ENCODE measurements at places on chromosomes 12 and 14.

DNA sequence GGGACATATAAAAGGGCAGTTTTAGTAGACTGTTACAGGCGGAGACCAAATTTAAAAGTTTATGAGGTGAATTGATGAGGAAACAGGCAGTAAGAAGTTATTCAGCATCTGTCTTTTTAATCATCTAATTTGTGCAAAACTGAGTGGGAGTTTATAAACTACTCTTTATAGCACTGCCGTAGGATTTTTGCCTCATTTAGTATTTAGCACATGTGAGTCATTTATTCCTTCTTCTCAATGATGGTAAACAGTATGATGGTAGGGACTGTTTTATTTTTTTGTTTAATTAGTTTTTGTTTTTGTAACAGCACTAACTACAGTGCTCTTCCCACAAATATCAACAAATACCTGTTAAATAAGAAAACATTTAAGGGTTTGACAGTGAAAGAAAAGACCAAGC lies 20.6 kb downstream of the TOGARAM1 start:
- DNase-seq, result no peak

GRCh38 chr14:40760704-40761103 lies 846.0 kb upstream of the LRFN5 start:
- no peak for DNase-seq

- DNase-seq, result no peak
Observed at GRCh38 chr12:41966001-41966400, 178.7 kb downstream of the GXYLT1 start.

GRCh38 chr14:66752109-66752508 lies 244.2 kb downstream of the GPHN start:
- no peak for DNase-seq

- no peak for DNase-seq
Observed at GRCh38 chr14:95713596-95714371, at the start of gene TCL1A. TSS of gene TCL1A (minus strand) at chr14:95714125. CDS start at chr14:95714066, 59 bp downstream.

- DNase-seq, result no peak
Observed at GRCh38 chr12:120252071-120252906, 13.2 kb downstream of the PXN start.

- no peak for DNase-seq
Observed at GRCh38 chr14:98954349-98955000, 317.5 kb downstream of the BCL11B start.

DNA sequence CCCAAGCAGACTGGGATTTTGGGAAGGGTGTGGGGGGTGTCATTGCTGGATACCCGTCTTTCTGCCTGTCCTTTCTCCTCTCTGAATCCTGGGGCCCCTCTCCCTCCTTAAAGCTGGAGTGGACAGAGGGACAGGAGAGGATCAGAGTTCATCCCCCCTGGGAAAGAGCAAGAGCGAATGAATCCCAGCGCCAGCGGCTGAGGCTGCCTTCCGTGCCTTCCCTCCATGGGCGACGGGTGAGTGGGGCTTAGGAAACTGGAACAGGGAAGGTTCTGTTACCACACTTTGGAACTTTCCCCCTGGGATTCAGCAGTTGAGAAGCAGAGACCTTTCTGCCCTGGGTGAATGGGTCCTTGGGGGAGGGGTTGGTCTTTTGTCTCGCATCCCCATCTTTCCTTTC lies 16.2 kb upstream of the RIN3 start:
- no peak for DNase-seq

DNA sequence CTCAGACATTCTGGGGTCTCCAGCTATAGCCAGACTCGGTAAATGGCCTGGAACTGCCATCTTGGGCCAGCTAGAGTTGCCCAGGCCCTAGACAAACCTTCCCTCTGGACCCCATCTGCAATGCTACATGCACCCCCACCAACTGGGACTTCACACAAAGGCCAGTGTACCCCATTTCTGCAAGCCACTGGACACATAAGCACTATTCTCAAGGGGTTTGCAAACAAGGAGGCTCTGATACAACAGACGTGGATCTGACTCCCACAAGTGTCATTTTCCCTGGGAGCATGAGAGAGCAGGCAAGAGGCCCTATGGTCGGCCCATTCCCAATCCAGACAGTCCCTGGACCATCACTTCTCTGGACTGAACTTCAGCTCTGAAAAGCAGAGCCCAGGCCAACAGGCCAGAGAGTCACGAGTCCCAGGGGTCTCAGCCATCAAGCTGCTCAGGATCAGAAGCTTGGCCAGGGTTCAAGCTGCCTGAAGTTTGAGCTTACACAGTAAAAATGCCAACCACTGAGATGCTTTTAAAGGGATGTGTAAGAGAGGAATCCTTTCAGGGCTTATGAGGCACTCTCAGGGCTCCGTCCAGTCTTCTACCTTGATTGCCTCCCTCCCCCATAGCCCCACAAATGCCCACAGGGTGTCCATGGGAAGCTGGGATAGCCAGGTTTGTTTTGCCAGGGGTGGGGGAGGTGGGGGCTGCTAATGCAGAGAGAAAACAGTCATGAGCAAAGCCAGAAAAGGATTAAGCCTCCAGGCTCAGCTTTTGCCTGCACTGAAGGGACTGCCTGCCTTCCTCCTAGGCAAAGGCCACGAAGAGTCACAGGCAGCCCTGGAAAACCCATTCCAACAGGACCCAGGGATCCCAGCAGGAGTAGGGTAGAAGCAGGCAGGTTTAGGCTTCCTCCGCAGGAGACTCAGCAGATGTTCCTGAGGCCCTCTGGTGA lies 31.7 kb upstream of the PNMA1 start:
- DNase-seq, result no peak

GRCh38 chr14:24145690-24146452 lies 539 bp downstream of the PSME2 start:
- no peak for DNase-seq

Measured in stimulated activated CD4-positive, alpha-beta T cell treated with anti-CD3 and anti-CD28 coated beads, TNF-alpha, amount 100 ng/mL, for 48 hours (primary cell).